ENCODE measurements at places on chromosomes 16 and 17. TPM values are rescaled to one million over a fixed set of nuclear protein-coding genes. Genes with fewer than 3 reads are reported as not detected.

- DNase-seq: no peak
Observed at GRCh38 chr17:38324772-38325171, 19.0 kb downstream of the GPR179 start.

DNA sequence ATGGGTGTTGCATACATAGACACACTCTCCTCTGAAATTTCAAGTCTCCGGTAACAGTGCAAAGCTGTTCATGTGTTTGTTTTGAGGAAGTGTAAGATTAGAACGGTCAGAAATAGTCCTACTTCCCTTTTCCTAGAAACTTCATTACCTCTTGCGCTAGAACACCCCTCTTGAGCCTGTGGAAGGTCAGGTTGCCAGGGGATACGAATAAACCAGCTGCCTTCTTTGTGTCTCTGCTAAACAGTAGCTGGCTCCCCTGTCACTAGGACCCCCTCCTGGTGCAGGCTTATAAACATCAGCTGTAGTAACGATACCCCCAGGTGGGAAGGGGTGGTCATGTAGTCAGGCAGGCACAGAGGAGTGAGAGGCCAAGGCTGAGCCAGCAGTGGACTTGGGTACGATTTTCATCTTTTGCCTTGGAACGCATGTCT lies 113.4 kb upstream of the RCVRN start:
- DNase-seq: no peak

GRCh38 chr16:22296225-22297113 lies 740 bp upstream of the POLR3E start:
- DNase-seq: no peak

DNA sequence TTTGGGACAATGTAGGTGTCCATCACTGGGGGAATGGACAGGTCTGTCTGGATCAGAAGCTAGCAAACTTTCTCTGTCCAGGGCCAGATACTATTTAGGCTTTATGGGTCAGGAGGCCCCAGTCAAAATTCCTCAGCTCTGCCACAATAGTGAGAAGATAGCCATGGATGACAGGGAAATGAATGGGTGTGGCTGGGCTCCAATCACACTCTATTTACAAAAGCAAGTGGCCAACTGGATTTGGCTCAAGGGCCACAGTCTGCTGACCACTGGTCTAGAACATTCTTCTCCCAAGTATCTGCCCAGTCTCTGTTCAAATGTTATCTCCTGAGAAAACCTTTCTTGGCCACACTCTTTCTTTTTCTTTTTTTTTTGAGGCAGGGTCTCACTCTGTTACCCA lies 339.9 kb downstream of the SOX9 start:
- no peak for DNase-seq

- DNase-seq: no peak
Observed at GRCh38 chr17:1294157-1294717, 14.8 kb downstream of the TRARG1 start.

DNA sequence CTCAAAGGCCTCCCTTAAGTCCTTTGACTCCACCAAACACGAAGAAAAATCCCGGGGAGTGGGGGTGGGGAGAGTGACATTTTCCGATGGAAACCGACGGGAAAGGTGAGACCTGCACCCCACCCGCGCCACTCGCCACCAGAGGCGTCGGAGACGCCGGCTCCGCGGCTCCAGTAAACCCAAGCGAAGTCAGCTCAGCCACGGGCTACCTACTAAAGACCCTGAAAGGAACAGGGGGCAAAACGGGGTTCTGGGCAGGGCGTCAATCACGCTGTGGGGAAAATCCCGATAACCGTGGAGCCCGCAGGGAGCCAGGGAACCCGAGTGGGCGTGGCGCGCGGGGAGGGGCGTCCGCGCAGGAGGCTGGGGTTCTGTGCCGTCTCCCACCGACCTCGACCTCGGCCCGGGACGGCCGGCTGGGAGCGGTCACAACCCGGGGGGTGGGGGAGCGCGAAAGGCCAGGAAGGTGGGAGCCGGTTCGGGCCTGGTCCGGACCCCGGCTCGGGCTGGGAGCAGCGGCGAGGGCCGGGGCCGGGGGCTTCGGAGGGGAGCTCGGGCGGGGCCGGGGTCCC lies 565 bp downstream of the WDR45B start:
- no peak for DNase-seq

Gene CHD9NB
- total RNA-seq: 3.4 TPM

Gene CCL4
- 2.4 TPM for total RNA-seq

All from urinary bladder (tissue), 4 donors.